T-helper 1 cell (primary cell): ENCODE measurements at places on chromosomes 5 and 9.

GRCh38 chr5:137734962-137735554, 831 bp downstream of the KLHL3 start:
- DNase-seq, result peak; percentile 9

DNA sequence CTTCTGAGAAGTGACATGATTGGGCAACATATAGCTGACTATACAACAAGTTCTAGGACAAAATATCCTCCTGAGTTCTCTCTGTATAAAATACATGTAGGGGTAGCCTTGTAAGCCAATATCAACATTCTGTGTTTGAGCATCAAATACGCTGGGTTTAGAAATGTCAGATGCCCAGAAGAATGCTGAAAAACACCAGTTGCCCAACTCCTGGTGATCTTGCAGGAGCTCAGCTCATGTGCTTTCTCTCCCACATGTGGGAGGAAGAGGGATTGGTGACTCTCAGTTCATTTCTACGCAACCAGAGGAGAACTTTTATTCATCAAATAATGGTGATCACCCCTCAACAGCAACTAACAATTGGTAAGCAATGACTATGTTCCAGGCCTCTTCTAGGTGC, 810.9 kb upstream of the ACO1 start:
- DNase-seq, result no peak

GRCh38 chr9:38026840-38027527, 42.0 kb downstream of the SHB start:
- DNase-seq, result no peak

- DNase-seq, result no peak
These were observed 70.3 kb downstream of the ZNF366 start for GRCh38 chr5:72436796-72437471.

- no peak for DNase-seq
These were observed 829.2 kb upstream of the DMAC1 start for GRCh38 chr9:8628791-8629190.
